ENCODE measurements at places on chromosomes 5 and 9.

- no peak for DNase-seq
Measured at GRCh38 chr5:113660706-113661250, 147.3 kb downstream of the YTHDC2 start.

- DNase-seq: no peak
Measured at GRCh38 chr9:102405218-102405867, 589.8 kb upstream of the CYLC2 start.

DNA sequence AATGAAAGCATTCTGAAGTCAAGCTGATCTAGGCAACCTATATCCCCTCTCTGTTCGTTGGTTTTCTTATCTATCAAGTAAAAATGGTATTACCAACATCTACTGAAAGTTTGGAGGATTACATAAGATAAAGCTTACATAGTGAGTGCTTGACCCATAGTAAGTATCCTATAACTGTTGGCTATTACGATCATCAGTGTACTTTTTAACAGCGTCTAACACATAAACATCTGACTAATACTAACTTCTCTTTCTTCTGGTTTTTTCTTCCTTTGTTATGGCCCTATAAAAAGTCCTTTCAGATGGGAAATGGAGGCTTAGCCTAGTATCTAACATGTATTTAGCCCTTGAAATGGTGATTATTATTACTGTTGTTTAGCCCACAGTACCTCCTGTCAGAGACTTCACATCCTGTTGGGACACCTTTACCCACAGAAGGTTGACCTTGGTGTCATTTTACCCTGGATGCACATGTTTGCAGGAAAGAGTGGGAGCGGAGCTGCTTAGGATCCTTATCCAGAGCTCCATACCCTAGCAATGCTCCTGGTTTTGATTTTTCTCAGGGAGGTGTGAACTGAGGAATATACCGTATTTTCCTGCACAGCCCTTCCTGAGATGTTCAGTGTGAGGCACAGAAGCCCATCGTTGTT, 6.0 kb downstream of the INSYN2B start:
- no peak for DNase-seq

GRCh38 chr5:123182072-123182471, 93.0 kb downstream of the PRDM6 start:
- DNase-seq: no peak

GRCh38 chr9:99592834-99593574, 228.7 kb upstream of the NR4A3 start:
- no peak for DNase-seq

DNA sequence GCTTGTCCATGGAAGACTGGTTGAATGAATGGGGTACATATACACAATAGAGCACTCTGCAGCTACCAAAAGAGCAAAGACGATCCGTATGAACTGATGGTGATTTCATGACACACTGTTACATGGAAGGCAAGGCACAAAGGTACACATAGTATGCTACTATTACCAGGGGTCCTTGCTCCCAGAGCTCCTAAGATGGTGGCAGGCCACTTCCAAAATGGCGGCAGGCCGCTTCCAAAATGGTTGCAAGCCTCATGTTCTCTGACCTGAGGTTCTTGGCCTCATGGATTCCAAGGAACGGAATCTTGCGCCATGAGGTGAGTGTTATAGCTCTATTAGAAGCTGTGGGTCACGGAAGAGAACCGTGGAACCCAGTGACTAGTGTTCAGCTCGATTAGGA, 147.5 kb downstream of the RFK start:
- DNase-seq: no peak

- DNase-seq: peak; percentile 58
Measured at GRCh38 chr5:96049398-96050272, 88.0 kb upstream of the ELL2 start.

GRCh38 chr5:177081859-177082258, 4.9 kb upstream of the FGFR4 start:
- DNase-seq: no peak

GRCh38 chr9:34463098-34463900, 4.7 kb downstream of the DNAI1 start:
- peak; percentile 67 for DNase-seq

- DNase-seq: no peak
Measured at GRCh38 chr5:159181152-159181551, 28.2 kb downstream of the RNF145 start.

DNA sequence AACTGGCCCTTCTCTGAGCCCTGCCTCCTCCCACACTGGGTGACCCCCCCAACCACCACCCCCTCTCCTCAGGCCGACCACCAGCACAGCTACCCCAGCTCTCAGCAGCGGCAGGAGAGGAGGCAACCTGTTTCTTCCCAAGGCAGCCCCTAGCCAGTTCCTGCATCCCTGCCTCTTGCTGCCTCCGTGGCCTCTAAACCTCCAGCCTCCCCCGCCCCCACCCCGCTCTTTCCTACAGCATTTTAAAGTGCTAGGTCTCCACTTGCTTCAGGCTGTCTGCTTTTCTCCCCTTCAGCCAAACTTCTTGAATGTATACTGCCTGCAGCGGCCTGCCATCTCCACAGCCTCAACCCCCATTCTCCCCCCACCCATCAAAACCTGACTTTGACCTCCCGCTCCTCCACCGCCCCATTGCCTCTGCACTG, 135.6 kb downstream of the DAB2IP start:
- no peak for DNase-seq

- no peak for DNase-seq
Measured at GRCh38 chr5:54288568-54289217, 21.7 kb downstream of the ARL15 start.

- no peak for DNase-seq
Measured at GRCh38 chr5:99621772-99622681, 693.2 kb upstream of the CHD1 start.

DNA sequence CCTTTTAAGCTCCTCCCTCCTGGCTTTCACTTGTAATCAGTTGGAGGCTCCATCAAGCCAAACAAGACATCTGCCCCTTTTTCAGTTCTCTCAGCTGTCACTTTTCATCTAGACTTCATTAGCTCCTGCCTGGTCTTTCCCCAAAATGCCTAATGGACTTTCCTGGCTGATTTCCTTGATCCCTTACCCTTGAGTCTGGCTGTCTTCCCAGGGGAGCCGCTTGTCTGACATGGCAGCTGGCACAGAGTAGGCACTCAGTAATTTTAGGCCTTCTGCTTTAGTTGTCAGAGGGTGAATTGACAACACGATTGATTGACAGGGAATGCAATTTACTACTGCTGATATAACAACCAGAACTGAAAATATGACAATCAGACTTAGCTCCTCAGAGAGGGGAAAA, 2.1 kb downstream of the C9orf153 start:
- no peak for DNase-seq

GRCh38 chr9:123225374-123225813, 43.0 kb downstream of the STRBP start:
- peak; percentile 82 for DNase-seq

GRCh38 chr9:4740638-4741364, at the start of gene AK3:
TSS of gene AK3 (minus strand) at chr9:4741202. CDS start at chr9:4741087, 115 bp downstream.
- DNase-seq: peak; percentile 93

DNA sequence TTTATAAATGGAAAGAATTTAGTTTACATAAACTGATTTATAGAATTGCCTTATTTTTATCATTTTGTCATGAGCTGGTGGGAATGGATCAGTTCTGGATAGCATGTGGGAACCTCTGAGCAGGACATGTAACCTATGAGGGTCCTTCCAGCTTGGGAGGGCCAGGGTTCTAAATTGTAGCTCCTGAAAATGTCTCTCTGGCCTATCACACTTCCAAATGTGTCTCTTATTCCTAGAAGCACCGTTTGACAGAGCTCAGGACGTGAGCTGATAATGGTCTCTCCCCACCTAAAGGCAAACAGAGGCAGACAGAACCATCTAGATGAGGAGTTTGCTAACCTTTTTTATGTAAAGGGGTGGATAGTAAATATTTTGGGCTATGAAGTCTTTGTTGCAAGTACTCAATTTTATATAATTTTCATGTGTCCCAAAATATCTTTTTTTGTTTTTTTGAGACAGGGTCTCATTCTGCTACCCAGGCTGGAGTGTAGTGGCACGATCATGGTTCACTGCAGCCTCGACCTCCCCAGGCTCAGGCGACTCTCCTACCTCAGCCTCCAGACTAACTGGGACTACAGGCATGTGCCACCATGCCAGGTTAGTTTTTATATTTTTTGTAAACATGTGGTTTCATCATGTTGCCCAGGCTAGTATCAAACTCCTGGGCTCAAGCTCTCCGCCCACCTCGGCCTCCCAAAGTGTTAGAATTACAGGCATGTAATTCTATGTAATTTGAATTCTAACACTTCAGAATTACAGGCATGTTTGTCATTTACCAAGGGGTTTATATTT, 4.0 kb downstream of the TRAF1 start:
- no peak for DNase-seq

DNA sequence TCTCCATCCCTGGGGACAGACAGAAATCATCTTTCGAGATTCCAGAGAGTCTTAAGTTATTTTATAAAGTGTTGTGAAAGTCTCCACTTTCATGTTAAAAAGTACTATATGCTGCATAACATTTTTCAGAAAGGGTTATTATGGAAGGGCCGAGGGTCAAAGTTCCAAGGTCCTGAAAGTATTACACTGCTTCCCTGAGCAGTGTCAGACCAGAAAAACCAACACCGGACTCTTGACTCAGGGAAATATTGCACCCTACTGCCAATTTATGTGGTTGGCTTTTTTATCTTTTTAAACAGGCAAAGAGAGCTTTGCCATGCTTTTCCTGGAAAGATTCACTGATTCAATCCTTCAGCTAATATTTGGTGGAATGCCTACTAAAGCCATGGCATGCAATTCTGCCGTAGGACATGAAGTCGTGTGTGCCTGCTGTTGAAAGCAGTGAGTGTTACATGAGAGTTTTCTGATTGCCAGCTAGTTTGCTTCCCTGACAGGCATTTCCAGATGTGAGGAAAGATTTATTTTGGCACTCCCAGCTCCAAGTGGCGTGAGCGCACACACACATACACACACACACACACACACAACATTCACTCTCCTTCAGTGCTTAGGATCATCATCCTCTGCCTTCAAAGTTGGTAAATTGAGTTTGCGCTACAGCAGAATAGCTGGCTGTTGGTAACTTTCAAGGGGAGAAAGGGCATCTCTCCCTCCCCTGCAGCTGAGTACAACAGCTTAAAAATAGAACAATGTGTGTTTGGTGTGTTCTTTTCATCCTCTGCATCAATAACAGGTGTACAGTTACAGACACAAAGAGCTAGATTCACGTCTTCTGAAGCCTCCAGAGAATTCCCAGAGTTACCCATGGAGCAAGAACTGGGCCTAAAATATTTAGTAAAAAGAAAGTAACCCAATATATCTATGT, 45.6 kb downstream of the SLC1A3 start:
- DNase-seq: peak; percentile 18

DNA sequence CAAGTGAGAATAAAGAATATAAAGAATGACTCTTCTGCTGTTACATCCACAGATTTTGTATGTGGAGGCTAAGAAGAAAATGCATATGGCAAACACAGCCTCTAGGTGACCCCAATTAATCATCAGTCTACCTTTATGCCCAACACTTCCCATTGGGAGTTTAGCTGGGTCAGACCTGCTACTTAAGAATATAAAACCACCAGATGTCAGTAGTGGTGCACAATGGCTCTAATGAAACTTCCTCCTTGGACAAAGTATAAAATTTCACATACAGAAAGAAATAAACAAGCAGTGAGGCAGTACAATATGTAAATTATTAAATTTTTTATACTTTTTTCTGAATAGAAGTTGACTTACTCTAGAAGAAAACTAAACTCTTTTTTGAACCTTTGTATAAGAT, 539.9 kb downstream of the BRINP1 start:
- peak; percentile 62 for DNase-seq

- peak; percentile 59 for DNase-seq
Measured at GRCh38 chr9:104227108-104227507, 133.0 kb downstream of the SMC2 start.

- no peak for DNase-seq
Measured at GRCh38 chr9:99166149-99166548, 55.6 kb downstream of the ALG2 start.

GRCh38 chr9:84170521-84171141, 169.9 kb downstream of the SLC28A3 start:
- DNase-seq: peak; percentile 94

DNA sequence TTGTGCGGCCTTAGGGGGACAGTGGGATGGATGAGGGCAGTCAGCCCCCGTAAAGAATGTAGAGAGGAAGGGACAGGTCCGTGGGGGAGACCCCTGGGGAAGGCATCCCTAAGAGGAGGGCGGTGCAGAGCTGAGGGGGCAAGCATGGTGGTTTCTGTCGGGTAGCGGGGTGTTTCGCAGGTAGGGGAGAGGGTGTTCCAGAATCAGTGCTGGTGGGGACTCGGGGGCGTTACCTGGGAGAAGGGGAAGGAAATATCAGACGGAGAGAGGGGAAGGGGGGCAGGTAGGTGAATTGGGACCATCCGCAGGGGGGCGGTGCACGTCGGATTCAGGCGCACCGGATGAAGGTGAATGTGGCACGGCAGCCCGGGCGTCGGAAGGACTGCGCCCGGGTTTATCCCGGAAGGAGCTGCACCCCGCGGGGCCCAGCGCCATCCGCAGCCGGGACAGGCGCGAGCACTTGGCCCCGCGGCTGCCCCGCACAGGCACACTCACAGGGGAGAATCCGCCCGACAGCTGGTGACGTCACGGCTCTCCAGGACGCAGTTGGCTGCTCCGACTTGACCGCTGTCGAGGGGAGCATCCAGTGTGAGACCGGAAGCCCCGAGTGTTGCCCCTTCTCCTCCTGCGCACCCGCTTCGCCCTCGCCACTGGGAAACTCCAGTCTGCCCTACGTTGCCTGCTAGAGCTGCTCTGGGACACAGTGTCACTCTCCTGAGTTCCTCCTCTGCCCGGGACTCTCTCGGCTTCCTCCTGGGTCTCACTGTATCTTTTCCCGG, 1.3 kb downstream of the CD72 start:
- peak; percentile 85 for DNase-seq

- DNase-seq: no peak
Measured at GRCh38 chr5:76074487-76075065, 8.6 kb upstream of the SV2C start.

GRCh38 chr5:173456751-173457171, 128.5 kb upstream of the STC2 start:
- DNase-seq: no peak

GRCh38 chr9:26175264-26175663, 497.0 kb upstream of the TUSC1 start:
- DNase-seq: peak; percentile 64

DNA sequence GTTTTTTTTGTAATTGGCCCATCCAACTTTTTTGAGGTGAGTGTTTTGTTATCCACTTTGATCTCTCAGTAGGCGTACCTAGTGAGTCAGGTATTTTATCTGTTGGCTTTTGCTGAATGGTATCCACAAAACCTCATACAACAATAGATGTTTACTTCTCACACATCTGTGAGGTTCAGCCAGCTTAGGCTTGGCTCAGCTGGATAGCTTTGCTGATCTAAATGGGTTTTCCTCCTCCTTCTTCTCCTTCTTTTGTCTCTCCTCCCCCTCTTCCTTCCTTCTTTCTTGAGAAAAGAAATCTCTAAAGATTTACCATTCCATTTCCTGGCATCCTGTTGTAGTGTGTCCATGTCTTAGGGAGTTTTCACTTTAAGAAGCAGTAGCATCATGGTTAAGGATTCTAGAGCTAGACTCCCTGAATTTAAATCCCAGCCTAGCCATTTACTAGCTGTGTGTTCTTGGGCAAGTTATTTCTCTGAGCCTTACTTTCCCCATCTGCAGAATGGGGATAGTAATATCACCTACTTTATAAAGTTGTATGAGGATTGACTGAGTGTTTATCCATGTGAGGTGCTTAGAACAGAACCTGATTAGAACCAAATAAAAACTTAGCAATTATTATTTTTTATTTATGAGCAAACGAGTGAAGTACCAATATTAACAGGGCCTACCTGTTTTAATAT, 126.3 kb downstream of the ARHGAP26 start:
- DNase-seq: no peak

Data from adipocyte (in vitro differentiated cells).